ENCODE measurements at places on chromosomes 5 and 9.

DNA sequence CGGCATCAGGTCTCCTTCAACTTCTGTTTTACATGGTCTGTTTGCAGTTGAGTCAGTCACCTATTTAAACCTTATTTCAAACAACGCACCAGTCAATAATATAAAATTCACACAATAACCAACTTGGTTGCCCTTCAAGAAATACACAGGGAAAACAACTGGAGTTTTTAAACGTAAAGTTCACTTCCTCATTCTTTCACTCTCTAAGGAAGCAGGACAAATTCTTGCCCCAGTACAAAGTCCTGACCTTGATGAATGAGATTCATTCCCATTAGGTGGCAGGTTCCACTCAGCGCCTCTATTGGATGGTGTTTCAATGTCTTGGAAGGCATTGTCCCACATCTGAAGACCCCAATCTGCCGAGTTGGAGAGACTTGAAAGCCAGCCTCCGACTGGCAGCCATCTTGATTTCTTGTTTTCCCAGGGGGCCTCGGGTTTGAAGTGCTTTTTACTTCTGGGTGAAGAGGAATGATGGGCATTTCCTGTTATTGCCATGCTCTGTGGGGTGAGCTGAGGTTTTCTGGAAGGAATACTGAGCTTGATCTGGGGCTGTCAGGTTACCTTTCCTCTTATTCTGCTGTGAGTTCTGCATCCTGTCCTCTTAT lies 105.0 kb downstream of the ACER2 start:
- no peak for DNase-seq

DNA sequence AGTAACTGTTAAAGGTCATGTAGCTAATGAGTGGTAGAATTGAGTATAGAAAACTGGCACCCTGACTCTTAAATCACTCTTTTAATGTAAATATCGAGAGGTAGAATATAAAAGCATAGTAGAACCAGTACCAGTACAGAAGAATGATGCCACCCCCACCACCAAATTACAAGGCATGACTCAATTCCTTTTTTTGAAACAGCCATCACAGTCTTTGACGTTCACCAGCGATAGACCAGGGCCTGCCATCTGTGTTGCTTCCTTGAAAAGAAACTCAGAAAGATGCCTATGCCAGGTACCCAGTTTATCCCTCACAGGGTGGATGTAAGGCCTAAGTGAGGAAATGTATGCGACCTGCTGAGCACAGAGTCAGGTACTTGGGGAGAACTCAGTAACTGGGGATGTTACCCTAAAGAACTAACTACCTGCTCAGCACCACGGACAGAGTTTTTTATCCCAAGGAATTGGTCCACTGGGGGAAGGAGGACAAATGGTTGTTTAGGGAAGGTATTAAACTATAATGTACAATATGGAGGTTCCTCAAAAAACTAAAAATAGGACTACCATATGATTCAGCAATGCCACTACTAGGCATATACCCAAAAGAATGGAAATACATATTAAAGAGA lies 116.5 kb downstream of the BRINP1 start:
- no peak for DNase-seq

- DNase-seq, result no peak
Observed at GRCh38 chr5:17411436-17412402, 86.3 kb upstream of the TAF11L2 start.

DNA sequence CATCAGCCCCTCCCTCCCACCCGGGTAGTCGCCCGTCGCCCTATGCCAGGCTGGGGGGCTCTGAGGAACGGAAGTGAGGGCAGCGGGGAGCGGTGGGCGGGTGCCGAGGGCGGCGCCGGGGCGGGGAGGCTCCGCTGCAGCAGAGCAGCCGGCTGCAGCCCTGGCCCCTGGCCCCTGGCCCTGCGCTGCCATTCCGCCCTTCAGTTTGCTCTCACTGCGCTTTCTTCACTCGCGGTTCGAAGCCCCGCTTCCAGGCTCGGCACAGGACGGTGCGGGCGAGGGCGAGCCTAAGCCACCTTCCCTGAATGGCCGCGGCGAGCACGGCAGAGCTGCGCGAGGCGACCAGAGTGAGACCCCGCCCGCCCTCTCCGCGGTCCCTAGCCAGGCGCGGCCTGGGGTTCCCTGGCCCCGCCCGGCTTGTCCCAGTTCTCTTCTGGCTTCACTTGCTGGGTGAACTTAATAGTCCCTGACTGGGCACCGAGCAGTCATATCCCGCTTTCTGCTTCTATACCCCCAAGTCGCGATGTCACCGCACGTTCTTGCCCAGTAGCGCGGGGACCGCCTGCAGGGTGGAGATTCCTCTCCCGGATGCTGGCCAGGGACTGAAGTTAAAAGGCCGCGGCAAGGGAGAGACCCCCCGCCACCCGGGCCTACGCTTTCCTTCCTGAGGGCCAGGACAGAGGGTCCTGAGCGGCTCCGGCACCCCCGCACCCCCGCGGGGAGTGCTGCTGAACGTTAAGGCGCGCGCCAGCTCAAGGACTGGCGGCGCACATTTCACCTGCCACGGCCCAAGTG lies 623 bp upstream of the TRIM36 start:
- no peak for DNase-seq

- no peak for DNase-seq
Observed at GRCh38 chr9:37034938-37035647, 1.0 kb upstream of the PAX5 start.

- DNase-seq, result no peak
Observed at GRCh38 chr5:121430538-121430937, 421.1 kb upstream of the FTMT start.

GRCh38 chr5:107661650-107662044 lies 9.1 kb downstream of the EFNA5 start:
- no peak for DNase-seq

GRCh38 chr9:38416461-38416860 lies 7.8 kb downstream of the IGFBPL1 start:
- no peak for DNase-seq

GRCh38 chr5:154418344-154418820 lies 27.4 kb upstream of the SAP30L start:
- no peak for DNase-seq

- DNase-seq, result no peak
Observed at GRCh38 chr9:88697764-88698432, 162.9 kb downstream of the NXNL2 start.

DNA sequence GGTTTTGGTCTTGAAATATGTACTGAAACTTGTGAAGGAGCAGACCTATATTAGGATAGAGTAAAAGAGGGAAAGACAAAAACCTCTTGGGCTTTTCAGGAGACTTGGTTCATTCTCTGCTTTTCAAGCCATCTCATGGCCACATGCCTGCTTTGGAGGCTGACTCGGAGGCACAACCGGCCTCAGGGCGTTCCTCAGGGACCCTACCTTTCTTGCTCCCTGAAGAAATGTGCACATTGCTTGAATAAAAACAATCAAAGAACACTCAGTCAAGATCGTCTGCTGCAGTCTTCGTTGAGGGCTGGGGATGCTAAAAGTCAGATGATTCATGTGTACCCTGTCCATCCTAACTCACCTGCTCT lies 994 bp downstream of the IRGM start:
- no peak for DNase-seq

GRCh38 chr5:165325221-165325620 lies 1819.8 kb downstream of the MAT2B start:
- no peak for DNase-seq

DNA sequence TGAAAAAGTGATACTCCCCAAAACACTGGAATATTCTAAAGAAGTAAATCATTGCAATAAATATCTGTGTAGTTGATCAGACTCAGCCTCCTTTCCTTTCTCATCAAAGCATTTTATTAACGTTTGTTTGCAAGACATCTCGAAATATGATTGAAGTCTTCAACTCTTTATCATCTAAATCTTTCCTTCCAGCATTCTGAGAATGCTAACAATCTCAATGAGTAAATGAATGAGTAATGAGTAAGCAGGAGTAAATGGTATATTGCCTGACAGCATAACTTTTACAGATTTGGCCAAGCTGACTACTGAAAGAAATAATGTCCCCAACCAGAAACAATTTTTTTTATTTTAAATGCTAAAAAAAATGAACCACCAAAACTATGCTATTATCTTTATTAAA lies 157.1 kb downstream of the SLCO4C1 start:
- no peak for DNase-seq
